ENCODE measurements at places on chromosomes 2 and 18. TPM values are rescaled to one million over a fixed set of nuclear protein-coding genes. Genes with fewer than 3 reads are reported as not detected.

GRCh38 chr2:106160786-106161261 is 33.3 kb downstream of the UXS1 start:
- no peak for DNase-seq

GRCh38 chr18:29892960-29893558 is 1149.5 kb downstream of the DSC3 start:
- DNase-seq, result no peak

DNA sequence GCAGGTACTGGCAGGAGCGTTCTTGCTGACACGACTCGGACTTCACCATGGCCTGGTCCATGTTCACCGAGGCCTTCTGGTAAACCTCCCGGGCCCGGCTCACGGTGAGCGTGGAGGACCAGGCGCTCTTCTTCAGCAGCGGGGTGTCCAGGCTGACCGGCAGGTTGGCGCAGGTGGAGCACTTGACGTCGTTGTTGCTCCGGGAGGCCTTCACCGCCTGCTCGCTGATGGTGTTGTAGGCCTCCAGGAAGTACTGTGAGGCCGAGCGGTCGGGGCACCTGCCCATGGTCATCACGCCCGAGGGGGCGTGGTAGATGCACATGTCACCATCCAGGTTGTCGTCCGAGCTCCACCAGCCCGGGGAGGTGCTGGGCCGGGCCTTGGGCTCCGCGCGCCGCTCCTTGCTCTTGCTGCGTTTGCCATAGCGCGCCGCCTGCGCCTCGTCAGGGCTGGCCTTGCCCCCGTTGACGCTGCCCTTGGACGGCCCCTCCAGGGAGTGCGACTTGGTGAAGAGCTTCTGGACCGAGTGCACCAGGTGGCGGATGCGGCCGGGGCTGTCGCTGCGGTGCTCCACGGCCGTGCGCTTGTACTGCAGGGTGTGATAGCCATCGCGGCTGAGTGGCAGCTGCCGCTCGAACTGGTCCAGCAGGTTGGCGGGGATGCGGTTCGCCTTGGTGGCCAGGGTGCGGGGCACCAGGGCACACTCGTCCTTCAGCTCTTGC is 429.3 kb downstream of the TGIF1 start:
- DNase-seq, result no peak

- no peak for DNase-seq
Observed at GRCh38 chr2:150129921-150130575, 357.4 kb downstream of the RND3 start.

SRD5A2 gene
- total RNA-seq, result not detected

AFF3 gene
- 0.37 TPM for total RNA-seq

All from H4 (cell line).